NCI-H226 (cell line): ENCODE measurements at places on chromosomes 1 and 21.
A peak's percentile ranks its signal among the peaks of the same experiment; 100 is the strongest.

GRCh38 chr1:156316909-156317308 lies 17.8 kb upstream of the VHLL start:
- no peak for DNase-seq

GRCh38 chr1:41673806-41674205 lies 189.3 kb upstream of the EDN2 start:
- DNase-seq: no peak

DNA sequence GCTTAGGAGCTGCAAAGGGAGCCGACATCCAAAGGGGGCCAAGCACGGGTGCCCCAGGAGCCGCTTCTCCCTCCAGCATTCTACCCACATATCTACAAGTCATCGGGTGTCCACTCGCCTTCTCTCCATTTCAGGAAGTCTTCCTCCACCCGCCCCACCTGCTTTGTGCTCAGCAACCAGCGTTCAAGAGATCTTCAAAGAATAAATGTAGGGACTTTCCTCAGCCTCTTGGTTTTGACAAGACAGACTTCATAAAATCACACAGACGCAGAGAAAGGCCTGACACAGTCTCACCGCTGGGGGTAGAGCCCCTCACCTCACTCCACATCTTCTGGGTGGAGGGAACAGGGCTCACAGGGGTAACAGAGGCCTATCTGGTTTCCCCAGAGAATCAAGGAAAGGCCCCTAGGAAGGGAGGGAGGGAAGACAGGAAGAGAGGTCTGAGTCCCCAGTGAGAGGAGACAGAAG lies 49.5 kb downstream of the SSBP3 start:
- no peak for DNase-seq

DNA sequence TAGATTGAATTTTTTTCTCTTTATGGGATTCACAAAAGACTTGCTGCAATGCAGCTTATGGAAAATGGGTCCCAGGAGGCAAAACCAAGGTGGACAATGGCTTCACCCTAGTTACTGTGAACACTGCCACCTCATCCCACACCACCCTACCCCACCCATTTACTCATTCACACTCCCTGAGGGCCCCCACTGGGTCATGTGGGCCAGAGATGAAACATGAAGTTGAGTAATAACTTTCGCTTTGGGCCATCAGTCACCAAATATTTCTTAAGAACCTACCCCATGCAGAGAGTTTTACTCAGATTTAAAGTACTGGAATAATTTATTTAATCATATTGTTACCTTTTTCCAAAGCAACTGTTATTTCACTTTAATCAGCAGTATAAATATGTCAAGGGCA lies 191.8 kb downstream of the TPR start:
- peak; percentile 71 for DNase-seq

- DNase-seq: no peak
Measured at GRCh38 chr1:11157867-11158266, 31.3 kb upstream of the ANGPTL7 start.

GRCh38 chr1:246805135-246805716 lies 81.0 kb downstream of the SCCPDH start:
- no peak for DNase-seq
